Activated gamma-delta T cell treated with anti-CD3 and anti-CD28 coated beads, Interleukin-2, amount 50 U/mL, for 16 hours (primary cell): ENCODE measurements at places on chromosomes 6 and 20.

DNA sequence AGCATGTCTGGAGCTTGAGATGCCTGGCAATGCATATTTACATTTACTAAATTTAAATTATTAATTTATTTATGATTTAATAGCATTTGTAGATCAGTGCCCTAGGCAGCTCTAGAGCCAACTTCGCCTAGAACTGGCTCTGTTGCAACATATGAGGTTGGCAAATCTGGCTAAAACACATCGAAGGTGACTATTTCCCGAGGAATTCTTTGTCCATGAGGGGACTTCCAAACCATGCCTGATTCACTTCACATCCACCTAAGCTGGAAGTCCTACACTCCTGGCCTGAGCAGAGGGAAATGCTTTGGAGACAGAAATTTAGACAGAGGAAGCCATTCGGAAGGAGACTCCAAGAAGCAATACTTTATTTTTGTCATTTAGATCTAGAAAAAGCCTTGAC is 211.0 kb upstream of the ARG1 start:
- DNase-seq: no peak

DNA sequence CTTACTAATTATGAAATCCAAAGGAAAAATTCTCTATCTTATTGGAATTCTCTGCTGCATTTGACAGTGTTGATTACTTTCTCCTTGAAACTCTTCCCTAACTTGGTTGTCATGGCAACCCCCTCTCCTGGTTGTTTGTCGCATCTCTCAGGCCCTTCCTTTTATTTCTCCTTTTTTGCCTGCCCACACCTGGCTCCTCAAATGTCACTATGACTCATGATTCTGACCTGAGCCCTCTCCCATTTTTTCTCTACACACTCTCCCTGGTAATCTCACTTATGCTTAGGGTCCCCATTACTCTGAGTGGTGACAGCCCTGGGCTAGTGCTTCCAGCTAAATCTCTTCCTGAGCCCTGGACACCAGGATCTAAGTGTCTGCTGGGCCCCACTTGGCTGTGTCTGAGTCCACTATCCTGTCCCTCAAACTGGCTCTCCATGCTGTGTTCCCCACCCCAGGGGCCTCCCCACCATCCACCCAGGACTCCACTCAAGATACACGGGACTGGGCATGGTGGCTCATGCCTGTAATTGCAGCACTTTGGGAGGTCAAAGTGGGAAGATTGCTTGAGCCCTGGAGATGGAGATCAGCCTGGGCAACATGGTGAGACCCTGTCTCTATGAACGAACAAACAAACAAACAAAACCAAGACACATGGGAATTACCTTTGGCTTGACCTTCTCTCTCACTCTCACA is 16.5 kb upstream of the NNAT start:
- no peak for DNase-seq

DNA sequence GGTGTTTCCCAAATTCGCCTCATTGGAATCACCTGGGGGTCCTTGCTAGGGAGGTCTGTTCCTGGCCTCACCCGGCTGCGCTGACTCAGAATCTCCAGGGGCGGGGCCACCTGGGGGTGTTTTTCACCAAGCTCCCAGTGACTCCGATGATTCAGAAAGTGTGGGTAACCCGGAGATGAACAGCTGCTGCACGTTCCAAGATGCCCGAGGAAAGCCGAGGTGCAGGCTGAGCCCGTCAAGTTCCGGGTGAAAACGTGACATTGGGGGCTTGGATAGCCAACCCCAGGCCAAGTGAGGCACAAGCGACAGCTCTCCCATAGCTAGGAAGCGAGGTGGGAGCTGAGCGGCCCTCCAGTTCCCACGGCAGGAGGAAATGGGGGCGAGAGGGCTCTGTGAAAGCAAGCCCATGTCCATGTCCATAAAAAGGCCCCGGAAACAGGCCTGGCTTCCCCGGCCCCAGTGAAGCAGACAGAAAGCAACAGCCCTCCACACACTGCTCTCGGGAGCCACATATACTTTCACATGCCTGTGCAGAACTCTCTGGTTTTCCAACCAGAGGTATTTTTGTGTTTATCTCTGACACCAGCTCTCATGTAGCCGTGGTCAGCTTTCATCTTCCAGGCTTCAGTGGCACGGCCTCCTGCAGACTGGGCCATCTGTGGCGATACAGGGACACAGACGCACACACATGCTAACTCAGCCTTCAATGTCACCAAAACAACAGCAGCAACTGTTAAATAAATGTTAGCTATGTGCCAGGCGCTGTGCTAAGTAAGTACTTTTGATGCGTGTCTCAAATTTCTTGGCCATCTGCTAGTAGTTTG is 90.7 kb upstream of the CCDC28A start:
- DNase-seq: no peak

GRCh38 chr6:89669002-89669401 is 30.5 kb upstream of the LYRM2 start:
- DNase-seq: no peak

GRCh38 chr20:8346700-8347270 is 214.7 kb downstream of the PLCB1 start:
- no peak for DNase-seq

- DNase-seq: no peak
Observed at GRCh38 chr6:113719064-113719463, 138.1 kb upstream of the MARCKS start.

DNA sequence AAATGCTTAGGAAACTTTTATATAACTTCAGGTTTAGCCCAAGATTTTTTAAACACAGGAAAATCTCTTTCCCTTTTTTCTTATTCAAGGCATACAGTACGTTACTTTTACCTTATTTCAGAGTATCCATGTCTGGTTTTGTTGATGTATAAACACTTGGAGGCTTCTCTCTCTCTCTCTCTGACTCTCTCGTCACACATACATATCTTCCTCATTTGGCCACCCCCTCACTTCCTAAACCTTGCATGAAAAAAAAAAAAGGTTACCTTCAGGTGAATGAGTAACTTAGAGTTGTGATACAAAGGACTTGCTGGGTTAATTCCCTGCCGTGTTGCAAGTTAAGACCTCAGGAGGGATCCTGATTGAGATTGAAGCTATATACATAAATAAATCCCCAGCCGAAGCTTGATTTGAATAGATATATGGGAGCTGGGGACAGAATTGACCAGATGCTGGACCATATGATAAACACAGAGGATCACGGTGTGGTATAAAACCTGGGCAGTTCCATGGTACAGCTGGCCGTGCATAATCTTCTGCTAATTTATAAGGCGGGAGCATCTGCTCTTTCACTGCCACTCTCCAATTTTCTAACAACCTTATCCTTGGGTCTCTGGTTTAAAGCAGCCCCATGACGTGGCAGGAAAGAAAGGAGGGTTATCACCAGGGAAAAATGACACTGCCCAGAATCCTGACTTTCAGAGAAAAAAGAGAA is 55.1 kb upstream of the IL20RA start:
- DNase-seq: no peak

GRCh38 chr6:25370178-25371036 is 91.2 kb downstream of the CARMIL1 start:
- no peak for DNase-seq

GRCh38 chr6:112743323-112743722 is 396.2 kb downstream of the RFPL4B start:
- no peak for DNase-seq

GRCh38 chr6:111411046-111411445 is 72.0 kb downstream of the REV3L start:
- no peak for DNase-seq

- DNase-seq: no peak
Observed at GRCh38 chr20:62956387-62957135, 4.1 kb downstream of the SLC17A9 start.

- no peak for DNase-seq
Observed at GRCh38 chr6:119390247-119390793, 40.8 kb upstream of the MAN1A1 start.

DNA sequence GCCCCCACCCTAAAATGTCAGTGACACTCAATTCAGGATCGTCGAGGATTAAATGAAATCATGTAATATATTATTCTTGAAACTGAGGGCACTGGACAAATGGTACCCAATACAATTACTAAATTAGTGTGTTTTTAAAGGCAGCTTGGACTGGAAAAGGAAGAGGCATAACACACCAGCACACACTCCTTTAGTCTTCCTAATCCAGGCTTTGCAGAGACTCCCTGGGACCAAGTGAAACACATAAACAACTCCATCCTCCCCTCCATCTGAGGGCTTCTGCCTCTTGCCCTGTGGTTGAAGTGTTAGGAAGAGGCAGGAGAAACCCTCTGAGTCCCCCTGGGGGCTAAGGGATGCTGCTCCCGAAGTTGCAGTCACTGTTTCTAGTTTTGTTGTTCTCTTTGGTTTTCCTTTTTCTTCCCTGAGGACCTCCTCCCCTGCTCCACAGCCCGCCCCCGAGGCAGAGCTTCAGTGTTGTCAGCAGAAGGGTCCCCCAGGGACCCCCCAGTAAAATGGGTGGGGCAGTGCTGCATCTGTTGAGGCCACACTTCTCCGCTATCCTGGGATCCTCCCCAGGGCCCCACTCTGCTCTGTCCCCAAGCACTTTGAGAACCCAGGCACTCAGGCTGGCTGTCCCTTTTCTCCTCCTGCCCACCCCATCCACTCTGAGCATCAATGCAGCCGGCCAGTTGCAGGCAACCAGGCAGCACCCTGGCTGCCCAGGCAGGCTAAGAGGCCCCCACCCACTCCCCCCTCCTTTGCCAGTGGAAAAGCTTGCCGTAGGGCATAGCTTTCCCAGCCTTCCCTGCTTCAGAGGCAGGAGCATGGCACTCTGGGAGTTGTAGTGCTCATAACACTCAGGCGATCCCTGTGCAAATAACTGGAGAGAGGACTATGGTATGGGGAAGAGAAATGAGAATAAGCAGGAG is 5.9 kb downstream of the TMEM63B start:
- no peak for DNase-seq

DNA sequence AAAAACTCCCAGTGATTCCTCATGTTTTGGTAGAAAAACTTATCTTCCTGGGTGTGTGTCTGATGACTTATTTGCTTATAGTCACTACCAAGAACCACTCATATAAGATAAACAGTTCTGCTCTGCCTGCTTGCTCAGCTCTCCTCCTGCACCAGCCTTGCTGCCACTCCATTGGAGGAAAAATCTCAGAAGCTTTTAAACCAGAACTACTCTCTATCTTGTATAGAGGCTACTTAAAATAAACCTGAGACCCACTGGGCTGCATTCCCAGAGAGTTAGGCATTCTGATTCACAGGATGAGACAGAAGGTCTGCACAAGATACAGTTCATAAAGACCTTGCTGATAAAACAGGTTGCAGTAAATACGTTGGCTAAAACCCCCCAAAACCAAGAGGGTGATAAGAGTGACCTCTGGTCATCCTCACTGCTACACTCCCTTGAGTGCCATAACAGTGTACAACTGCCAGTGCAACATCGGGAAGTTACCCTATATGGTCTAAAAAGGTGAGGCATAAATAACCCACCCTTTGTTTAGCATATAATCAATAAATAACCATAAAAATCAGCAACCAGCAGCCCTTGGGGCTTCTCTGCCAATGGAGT is 728.3 kb downstream of the EPHA7 start:
- no peak for DNase-seq

DNA sequence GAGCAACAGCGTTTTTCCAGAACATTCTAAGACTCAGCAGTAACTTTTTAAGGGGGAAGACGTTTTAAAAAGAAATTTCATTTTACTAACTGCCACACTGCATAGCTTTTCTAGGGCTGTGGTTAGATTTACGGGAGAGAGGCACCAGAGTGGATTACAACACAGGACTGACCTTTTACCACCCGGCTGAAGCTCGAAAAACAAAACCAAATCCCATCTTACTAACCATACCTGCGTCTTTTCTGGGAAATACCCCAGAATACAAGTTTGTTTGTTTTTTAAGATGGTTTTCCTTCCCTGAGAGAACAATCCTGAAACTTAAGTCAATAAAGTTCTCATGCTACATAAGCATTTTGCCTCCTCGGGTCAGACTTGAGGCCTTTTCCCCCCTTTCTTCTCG is 209.3 kb upstream of the SOX4 start:
- no peak for DNase-seq

GRCh38 chr6:16129623-16130401 is 926 bp downstream of the MYLIP start:
- peak; percentile 15 for DNase-seq

DNA sequence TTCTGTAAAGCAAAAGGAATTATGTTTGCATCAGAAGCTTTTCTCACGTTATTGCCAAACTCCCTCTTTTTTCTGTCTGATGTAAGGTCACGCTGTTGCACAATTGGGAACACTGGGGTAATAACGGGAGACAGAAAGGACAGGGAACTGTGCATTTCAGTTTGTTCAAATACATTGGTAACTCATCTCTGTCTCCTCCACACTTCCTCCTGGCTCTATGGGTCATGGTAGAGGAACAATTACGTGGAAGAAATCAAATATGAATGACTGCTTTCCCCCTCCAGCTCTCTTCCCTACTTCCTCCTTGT is 132.2 kb upstream of the TNFAIP3 start:
- no peak for DNase-seq

GRCh38 chr6:89853068-89853467 is 23.4 kb downstream of the CASP8AP2 start:
- DNase-seq: no peak
